ENCODE measurements at places on chromosomes 11 and 22.
A peak's percentile ranks its signal among the peaks of the same experiment; 100 is the strongest.

GRCh38 chr11:64003807-64004589 lies 17.8 kb downstream of the OTUB1 start:
- no peak for DNase-seq

DNA sequence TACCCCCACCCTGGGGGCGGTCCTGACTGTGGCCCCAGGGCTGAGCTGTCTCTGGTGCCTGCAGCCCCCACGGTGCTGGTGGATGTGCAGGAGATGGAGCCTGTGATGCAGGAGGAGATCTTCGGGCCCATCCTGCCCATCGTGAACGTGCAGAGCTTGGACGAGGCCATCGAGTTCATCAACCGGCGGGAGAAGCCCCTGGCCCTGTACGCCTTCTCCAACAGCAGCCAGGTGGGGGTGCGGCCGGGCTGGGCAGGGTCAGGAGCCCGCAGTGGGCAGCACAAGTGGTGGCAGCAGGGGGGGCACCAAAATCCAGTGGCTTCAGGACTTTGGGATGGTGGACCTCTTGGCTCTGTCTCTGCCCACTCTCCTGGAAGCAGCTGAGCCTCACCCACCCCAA lies 8.0 kb upstream of the NDUFS8 start:
- no peak for DNase-seq

GRCh38 chr11:132944569-132944944 lies 587.7 kb downstream of the OPCML start:
- DNase-seq, result no peak

DNA sequence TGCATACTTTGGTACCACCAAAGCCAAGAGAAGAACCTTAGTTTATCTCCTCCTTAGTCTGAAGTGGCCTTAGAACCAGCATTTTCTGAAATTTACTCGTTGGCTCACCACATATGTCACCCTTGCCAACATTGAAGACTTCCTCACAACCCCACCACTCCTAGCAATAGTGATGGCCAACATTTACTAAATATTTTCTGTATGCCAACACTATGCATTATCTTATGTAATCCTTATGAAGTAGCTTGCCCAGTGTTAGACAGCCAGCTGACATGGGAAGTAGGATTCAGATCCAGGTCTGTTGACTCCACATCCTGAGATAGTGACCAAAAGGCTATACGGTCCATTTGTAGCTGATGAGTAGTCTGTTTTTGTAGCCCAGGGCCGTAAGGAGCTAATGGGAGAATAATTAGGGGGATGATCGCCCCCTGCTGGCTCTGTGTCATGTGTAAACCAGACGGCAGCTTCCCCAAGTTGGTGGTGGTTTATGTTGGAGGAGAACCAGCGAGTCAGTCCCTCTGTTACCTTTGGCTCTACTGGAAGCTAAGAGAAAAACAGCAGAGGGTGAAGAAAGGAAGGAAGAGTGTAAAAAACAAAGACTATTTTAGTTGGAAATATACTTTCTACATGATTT lies 120.5 kb upstream of the RASSF10 start:
- peak; percentile 62 for DNase-seq

DNA sequence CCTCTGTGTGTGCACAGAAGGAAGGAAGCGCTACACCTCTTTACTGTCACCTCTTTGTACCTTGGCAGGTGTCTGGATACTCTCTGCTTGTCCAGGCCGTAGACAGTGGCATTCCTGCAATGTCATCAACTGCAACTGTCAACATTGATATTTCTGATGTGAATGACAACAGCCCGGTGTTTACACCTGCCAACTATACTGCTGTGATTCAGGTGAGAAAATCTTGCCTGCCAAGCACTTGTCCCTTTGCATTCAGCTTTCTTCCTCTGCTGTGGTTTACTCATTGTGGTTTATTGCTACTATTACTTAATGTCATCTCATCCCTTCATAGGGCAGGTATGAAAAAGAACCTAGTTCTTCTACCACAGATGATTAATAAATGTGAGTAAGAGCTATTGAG lies 131.9 kb upstream of the MTNR1B start:
- DNase-seq, result no peak

- DNase-seq, result no peak
Observed at GRCh38 chr11:69874178-69874983, 55.2 kb upstream of the FGF3 start.

Data from activated T-cell treated with anti-CD3 and anti-CD28 coated beads, Interleukin-2, amount 50 U/mL, for 1 hour (primary cell).